ENCODE measurements at places on chromosomes 2 and 18. TPM values are rescaled to one million over a fixed set of nuclear protein-coding genes. Genes with fewer than 3 reads are reported as not detected.

GRCh38 chr2:189360861-189361260, 80.4 kb upstream of the WDR75 start:
- no peaks in the 10 kb centered on the region for H3K36me3 ChIP-seq
- H3K4me1 ChIP-seq: no peaks in the 10 kb centered on the region
- no peak overlapping the region for H3K4me3 ChIP-seq
- H3K27ac ChIP-seq: no peak overlapping the region

DNA sequence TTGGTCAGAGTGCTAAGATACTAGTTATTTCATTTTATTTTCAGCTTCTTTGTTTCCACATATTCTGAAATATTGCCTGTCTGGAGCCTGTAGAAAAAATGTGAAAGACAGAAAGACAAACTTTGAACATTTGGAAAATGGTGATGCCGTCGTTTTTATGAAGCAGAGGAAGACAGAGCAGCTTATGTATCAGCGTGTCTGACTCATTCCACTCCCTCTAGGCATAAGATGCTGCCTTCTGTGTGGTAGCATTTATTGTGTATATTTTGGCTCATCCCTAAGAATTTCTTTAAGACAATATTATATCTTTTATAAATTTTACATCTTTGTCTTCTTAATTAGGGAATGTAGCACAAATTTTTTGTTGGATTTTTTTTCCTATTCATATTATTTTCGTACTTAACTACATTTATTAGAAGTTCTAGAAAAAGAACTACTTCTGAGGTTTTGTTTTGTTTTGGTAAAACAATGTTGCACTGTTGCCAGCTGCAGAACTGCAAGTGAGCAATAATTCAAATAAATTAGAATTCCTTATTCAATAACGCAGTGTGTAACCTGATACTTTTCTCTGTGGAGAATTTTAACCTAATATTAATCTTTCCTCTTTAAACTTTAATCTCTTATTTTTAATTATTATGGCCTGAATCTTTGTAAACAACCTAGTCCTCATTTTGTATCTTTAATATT, 300.4 kb downstream of the ZNF407 start:
- DNase-seq: no peak
- no peaks in the 10 kb centered on the region for H3K36me3 ChIP-seq
- no peaks in the 10 kb centered on the region for H3K27me3 ChIP-seq

Gene SAG
- not detected for total RNA-seq

Gene PIGN
- 39.0 TPM for total RNA-seq

GRCh38 chr2:221553333-221553732, 18.8 kb downstream of the EPHA4 start:
- no peaks in the 10 kb centered on the region for H3K36me3 ChIP-seq
- no peak for DNase-seq
- H3K27me3 ChIP-seq: no peaks in the 10 kb centered on the region

Gene ACMSD
- not detected for total RNA-seq

DNA sequence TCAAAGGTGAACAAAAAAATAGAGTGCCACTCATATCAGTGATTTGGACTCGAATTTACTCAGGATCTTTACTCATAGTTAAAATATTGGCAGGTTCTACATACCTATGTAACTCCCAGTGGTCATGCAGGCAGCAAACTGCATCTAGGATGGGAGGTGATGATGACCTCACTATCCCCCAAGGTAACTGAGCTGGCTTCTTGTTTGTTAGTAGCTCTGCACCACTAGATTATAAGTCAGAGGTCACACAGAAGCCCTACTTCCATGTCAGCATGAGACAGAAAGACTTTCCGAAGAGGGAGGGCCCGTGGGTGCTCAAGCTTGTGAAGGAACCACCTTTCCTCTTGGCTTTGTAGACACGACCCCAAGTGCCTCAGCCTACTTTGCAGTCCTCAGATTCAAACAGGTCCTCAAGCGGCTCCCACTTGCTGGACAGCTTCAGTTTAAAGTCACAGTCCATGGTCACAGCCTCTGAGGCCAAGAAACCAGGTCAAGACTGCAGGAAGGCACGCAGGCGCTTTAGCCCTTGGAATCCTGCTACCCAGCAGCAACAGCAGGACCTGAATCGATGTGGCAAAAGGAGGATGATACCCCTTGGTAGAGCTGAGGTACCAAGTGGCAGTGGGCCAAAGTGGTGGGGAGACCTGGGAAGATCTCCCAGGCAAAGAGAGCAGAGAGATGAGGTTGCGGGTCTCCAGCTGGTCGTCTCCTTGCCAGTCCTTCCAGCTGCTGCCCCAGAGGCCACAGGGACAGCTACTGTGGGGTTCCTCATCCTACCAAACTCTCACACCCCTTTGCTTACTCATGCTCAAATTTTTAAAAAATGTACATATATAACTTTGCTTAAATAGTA, 4.3 kb downstream of the NTSR2 start:
- H3K36me3 ChIP-seq: no peaks in the 10 kb centered on the region
- no peak overlapping the region for H3K27ac ChIP-seq
- peaks cover 10% of the 10 kb centered on the region for H3K4me1 ChIP-seq
- no peaks in the 10 kb centered on the region for H3K27me3 ChIP-seq
- no peak for DNase-seq

- no peaks in the 10 kb centered on the region for H3K36me3 ChIP-seq
- no peak overlapping the region for H3K27ac ChIP-seq
- no peaks in the 10 kb centered on the region for H3K4me1 ChIP-seq
- H3K27me3 ChIP-seq: no peaks in the 10 kb centered on the region
- H3K4me3 ChIP-seq: no peak overlapping the region
Observed at GRCh38 chr2:2410987-2411386, 79.9 kb upstream of the MYT1L start.

Gene MAP3K19
- not detected for total RNA-seq

- no peak for DNase-seq
- H3K4me1 ChIP-seq: peaks cover under 1% of the 10 kb centered on the region
- H3K36me3 ChIP-seq: no peaks in the 10 kb centered on the region
- H3K4me3 ChIP-seq: no peak overlapping the region
- H3K27me3 ChIP-seq: no peaks in the 10 kb centered on the region
Observed at GRCh38 chr18:45055811-45056210, 375.1 kb downstream of the SETBP1 start.

DNA sequence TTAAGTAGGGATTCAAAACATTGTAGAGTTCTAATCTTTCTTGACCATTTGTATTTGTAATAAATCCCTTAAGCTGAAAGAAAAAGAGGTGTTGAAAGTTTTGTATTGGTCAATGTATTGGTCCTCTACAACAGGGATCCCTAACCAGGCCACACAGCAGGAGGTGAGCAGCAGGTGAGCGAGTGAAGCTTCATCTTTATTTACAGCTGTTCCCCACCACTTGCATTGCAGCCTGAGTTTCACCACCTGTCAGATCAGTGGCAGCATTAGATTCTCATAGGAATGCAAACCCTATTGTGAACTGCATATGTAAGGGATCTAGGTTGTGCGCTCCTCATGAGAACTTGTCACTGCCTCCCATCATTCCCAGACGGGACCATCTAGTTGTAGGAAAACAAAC, 715.7 kb upstream of the NXPH2 start:
- no peaks in the 10 kb centered on the region for H3K36me3 ChIP-seq
- H3K27ac ChIP-seq: no peak overlapping the region
- no peaks in the 10 kb centered on the region for H3K27me3 ChIP-seq
- H3K4me3 ChIP-seq: no peak overlapping the region

Gene SOWAHC
- total RNA-seq: 47.9 TPM

- no peak overlapping the region for H3K4me3 ChIP-seq
- H3K27ac ChIP-seq: no peak overlapping the region
- no peaks in the 10 kb centered on the region for H3K36me3 ChIP-seq
- no peak for DNase-seq
Observed at GRCh38 chr2:9366026-9366425, 57.3 kb downstream of the ITGB1BP1 start.

GRCh38 chr2:25833566-25833965, 44.7 kb downstream of the ASXL2 start:
- H3K27ac ChIP-seq: no peak overlapping the region
- H3K27me3 ChIP-seq: no peaks in the 10 kb centered on the region
- H3K4me1 ChIP-seq: peaks cover 4% of the 10 kb centered on the region
- no peaks in the 10 kb centered on the region for H3K36me3 ChIP-seq

GRCh38 chr18:58413667-58414628, 214.9 kb downstream of the ALPK2 start:
- no peaks in the 10 kb centered on the region for H3K36me3 ChIP-seq
- no peak overlapping the region for H3K4me3 ChIP-seq
- no peaks in the 10 kb centered on the region for H3K27me3 ChIP-seq
- H3K4me1 ChIP-seq: no peaks in the 10 kb centered on the region

DNA sequence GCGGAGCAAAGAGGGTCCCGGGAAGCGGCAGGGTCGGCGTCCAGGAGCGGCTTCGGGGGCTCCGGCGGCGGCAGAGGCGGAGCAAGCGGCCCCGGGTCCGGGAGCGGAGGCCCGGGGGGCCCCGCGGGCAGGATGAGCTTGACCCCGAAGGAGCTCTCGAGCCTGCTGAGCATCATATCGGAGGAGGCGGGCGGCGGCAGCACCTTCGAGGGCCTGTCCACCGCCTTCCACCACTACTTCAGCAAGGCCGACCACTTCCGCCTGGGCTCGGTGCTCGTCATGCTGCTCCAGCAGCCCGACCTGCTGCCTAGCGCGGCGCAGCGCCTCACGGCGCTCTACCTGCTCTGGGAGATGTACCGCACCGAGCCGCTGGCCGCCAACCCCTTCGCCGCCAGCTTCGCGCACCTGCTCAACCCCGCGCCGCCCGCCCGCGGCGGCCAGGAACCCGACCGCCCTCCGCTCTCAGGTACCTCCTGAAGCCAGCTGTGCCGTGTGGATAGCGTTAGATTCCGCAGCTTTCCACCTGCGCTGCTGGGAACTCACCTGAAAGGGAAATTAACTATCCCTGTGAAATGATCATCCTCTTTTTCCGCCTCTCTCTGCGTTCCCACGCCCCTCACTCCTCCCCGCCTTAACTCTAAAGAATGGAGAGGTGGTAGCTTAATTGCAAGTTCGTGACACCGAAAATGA, 472 bp downstream of the CNOT11 start:
- H3K4me1 ChIP-seq: peaks cover 61% of the 10 kb centered on the region
- H3K27ac ChIP-seq: peak overlapping the region; percentile 97
- no peaks in the 10 kb centered on the region for H3K27me3 ChIP-seq
- peaks cover 7% of the 10 kb centered on the region for H3K36me3 ChIP-seq

GRCh38 chr2:190405995-190406394, 2.2 kb upstream of the MFSD6 start:
- no peaks in the 10 kb centered on the region for H3K27me3 ChIP-seq
- DNase-seq: no peak
- H3K27ac ChIP-seq: no peak overlapping the region
- H3K36me3 ChIP-seq: no peaks in the 10 kb centered on the region
- H3K4me3 ChIP-seq: no peak overlapping the region
- peaks cover 16% of the 10 kb centered on the region for H3K4me1 ChIP-seq

Gene DSG2
- 7.3 TPM for total RNA-seq

Gene NDC80
- total RNA-seq: 12.0 TPM

GRCh38 chr2:239252801-239253200, 148.0 kb downstream of the HDAC4 start:
- H3K4me3 ChIP-seq: no peak overlapping the region
- no peak for DNase-seq
- peak overlapping the region; percentile 47 for H3K27ac ChIP-seq
- peaks cover 21% of the 10 kb centered on the region for H3K4me1 ChIP-seq
- H3K27me3 ChIP-seq: no peaks in the 10 kb centered on the region

GRCh38 chr18:32770666-32771168, 2.1 kb downstream of the KLHL14 start:
- H3K27ac ChIP-seq: peak overlapping the region; percentile 58
- peaks cover 21% of the 10 kb centered on the region for H3K4me1 ChIP-seq
- H3K27me3 ChIP-seq: peaks cover 27% of the 10 kb centered on the region
- no peaks in the 10 kb centered on the region for H3K36me3 ChIP-seq

DNA sequence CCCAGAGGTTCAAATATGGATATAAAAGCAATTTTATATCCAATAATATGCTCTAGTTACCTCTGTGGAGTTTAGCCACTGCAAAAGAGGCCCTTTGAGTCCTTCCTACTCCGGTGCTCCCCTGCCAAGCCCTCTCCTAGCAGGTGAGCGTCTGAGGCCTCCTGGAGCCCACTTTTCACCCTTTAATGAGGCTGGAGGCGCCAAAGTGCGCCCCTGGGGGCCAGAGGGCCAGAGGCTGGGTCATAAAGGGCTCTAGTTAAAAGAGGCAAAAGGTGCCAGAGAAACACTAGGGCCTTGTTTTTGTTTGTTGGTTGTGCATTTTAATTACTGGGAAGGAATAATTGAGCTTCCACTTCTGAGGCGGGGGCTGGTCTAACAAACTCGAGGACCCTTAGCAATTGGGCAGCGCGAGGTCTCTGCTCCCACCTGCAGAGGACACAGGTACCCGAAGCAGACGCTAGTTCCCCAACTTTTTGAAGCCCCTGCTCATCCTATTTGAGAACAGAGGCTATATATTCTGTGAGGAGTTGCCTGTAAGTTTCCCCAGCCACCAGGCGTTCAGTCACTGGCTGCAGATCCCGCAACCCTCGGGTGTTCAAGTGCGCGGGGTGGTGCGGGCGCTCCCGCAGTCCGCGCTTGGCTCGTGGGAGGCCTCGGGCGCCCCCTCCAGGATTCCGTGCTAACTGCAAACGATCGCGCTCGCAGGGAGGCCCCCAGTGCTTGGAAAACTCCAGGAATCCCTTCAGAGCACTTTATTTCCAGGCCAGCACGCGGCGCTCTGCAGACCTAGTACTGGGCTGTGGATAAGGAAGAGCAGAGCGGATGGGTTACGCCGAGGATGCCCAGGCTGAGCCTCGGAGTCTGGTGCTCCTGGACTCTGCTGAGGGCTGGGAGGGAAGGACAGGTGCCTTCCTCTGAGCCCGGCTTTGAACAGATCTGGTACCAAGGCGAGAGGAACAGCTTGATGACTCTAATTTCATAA, 14.1 kb downstream of the MSGN1 start:
- DNase-seq: no peak
- no peaks in the 10 kb centered on the region for H3K27me3 ChIP-seq
- H3K27ac ChIP-seq: no peak overlapping the region
- peaks cover 6% of the 10 kb centered on the region for H3K4me1 ChIP-seq

- no peaks in the 10 kb centered on the region for H3K36me3 ChIP-seq
- no peak for DNase-seq
- H3K27ac ChIP-seq: no peak overlapping the region
- peaks cover 37% of the 10 kb centered on the region for H3K4me1 ChIP-seq
- H3K4me3 ChIP-seq: no peak overlapping the region
- H3K27me3 ChIP-seq: no peaks in the 10 kb centered on the region
Observed at GRCh38 chr2:219119422-219120043, 41.1 kb downstream of the NHEJ1 start.

- no peaks in the 10 kb centered on the region for H3K27me3 ChIP-seq
- peaks cover under 1% of the 10 kb centered on the region for H3K4me1 ChIP-seq
- no peak overlapping the region for H3K4me3 ChIP-seq
- no peak for DNase-seq
- H3K36me3 ChIP-seq: peaks cover 82% of the 10 kb centered on the region
Observed at GRCh38 chr2:671072-671471, 6.1 kb downstream of the TMEM18 start.

DNA sequence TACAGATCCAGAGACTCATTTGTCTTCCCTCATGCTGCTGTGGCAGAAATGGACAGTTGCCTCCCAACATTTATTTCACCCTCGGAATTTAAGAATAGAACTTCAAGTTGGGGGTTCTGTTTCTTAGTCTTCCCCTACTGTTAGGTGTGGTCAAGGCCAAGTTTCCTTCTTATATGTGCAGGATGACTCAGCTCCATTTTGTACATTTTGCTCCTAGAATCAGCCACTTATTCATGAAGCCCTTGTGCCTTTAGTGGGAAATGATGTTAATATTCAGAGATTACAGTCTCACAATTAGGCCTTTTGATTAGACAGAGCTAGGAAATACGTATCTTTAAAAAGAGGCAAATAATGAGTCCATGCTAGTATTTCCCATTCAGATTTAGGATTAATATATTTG, 46.2 kb upstream of the ELOA2 start:
- no peak for DNase-seq
- no peaks in the 10 kb centered on the region for H3K4me1 ChIP-seq
- no peaks in the 10 kb centered on the region for H3K27me3 ChIP-seq
- H3K4me3 ChIP-seq: no peak overlapping the region
- H3K27ac ChIP-seq: no peak overlapping the region

Gene ACOXL
- total RNA-seq: not detected

Gene CRYGD
- not detected for total RNA-seq

Data from esophagus squamous epithelium (tissue), 5 donors.